GOT3 (cell line): ENCODE measurements at places on chromosomes 3 and 15.

- no peak for DNase-seq
These were observed 56.5 kb downstream of the RPLP1 start for GRCh38 chr15:69509131-69509530.

DNA sequence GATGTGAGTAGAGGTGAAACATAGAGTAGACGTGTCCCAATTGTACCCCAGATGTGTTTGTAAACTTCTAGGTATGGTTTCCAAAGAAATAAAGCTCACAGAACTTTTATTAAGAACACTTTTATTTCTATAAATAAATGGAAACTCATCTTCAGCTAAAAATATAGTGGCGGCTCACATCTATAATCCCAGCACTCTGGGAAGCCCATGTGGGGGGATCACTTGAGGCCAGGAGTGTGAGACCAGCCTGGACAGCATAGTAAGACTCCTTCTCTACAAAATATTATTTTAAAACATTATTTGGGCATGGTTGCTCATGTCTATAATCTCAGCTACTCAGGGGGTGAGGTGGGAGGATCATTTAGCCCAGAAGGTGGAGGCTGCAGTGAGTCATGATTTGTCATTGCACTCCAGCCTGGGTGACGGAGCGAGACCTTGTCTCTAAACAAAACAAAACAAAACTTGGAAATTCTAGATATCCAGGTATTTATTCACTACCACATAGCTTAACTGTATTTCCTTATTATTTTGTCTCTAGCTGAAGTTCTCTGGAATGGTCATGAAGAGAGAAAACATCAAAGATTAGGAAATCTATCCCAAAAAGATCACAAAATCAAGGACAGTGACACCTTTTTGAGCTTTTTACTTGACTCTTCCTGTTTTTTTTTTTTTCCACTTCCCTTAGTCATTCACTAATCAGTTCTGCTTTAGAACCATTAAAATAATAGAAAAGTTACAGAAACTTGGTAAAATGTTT is 258.1 kb downstream of the TIGIT start:
- no peak for DNase-seq

- no peak for DNase-seq
These were observed 505.8 kb downstream of the EPHA3 start for GRCh38 chr3:89613241-89613640.

- DNase-seq, result no peak
These were observed 135.8 kb downstream of the CHSY1 start for GRCh38 chr15:101115786-101116680.

- no peak for DNase-seq
These were observed 36.9 kb downstream of the RBPMS2 start for GRCh38 chr15:64738226-64739095.

DNA sequence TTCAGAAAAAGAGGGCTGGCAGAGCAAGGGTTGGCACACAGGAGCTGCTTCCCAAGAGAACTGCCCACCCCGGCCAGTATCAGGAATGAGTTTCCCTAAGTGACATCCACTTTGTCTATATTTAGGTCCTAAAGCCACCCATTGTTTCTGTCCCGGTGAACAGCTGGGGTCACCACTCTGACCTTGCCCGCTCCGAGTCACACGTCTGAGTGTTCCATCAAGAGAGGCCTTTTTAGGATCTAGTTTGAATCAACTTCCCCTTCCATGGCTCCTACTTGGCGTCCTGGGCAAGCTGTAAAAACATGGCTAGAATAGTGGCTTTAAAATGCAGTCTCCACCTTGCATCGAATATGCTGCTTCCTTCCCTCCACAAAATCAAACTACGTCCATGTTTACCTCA is 109.6 kb upstream of the ARHGEF3 start:
- DNase-seq, result no peak

DNA sequence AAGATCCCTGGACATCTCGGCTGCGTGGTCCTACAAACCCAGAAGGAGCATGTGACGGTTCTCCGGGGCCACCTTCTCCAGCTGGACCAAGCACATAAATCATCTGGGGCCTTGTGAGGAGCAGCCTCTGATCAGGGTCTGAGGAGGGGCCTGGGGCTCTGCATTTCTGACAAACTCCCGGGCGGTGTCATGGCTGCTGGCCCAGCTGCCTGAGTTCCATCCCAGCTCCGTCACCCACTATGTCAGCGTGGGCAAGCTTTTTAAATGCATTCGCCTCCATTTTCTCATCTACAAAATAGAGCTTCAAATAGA is 126.3 kb upstream of the MEF2A start:
- no peak for DNase-seq

DNA sequence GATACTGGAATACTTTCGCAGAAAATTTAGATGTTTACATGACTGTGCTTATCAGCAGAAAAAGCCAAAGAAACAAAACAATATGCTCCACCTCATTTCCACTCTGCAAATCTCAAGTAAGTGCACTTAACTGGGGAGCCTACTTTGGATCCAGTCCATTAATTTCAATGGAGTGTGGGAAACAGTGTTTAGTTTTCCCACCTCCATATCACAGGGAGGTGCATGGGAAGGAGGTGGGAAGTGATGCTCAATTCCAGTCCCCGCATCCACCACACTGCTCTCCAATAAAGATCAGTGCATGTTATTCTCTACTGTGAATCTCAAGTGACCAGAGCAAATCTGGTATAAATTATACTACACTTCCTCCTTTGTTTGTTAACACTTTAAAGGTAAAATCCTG is 2.9 kb downstream of the NEDD4 start:
- DNase-seq, result no peak

- DNase-seq, result no peak
These were observed 20.5 kb downstream of the B4GALT4 start for GRCh38 chr3:119220198-119220597.

- DNase-seq, result no peak
These were observed 107.6 kb upstream of the ZBTB20 start for GRCh38 chr3:115254492-115255196.

GRCh38 chr15:26095710-26096330 is 232.7 kb upstream of the ATP10A start:
- DNase-seq, result no peak

- no peak for DNase-seq
These were observed 635.8 kb downstream of the SQOR start for GRCh38 chr15:46270481-46271147.

DNA sequence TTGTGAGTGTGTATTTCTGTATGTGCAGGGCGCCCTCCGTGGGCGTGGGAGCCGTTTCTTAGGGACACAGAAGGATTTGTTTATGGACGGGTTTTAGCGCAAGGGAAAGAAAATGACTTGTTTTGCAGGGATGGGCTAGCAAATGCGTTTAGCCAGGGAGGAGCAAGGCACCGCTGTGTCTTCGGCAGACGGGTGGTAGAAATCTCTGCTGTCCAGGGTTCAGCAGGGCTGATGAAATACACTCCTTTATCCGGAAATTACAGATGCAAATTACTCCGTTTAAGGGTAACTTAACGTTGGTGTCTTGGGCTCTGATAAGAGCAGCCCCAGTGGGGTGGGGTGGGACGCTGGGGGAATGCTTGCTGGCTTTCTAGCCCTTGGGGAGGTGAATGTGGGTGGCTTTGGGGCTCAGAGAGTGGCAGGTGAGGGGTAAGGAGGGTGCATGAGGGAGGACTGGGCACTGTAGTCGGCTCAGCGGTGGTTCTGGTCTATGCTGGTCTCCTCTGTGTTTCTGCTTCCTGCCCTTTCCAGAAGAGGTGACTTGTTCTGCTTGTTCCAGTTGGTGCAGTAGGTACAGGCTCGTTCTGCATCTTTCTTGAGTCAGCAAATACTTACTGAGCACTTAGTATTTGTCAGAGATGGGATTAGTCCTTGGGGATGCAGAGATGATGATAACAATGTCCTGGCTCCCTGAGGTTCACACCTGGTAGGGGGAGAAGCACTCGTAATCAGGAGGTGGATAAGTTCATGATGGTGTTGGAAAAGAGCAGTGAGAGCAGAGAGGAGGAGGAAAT is 954 bp downstream of the SV2B start:
- no peak for DNase-seq

DNA sequence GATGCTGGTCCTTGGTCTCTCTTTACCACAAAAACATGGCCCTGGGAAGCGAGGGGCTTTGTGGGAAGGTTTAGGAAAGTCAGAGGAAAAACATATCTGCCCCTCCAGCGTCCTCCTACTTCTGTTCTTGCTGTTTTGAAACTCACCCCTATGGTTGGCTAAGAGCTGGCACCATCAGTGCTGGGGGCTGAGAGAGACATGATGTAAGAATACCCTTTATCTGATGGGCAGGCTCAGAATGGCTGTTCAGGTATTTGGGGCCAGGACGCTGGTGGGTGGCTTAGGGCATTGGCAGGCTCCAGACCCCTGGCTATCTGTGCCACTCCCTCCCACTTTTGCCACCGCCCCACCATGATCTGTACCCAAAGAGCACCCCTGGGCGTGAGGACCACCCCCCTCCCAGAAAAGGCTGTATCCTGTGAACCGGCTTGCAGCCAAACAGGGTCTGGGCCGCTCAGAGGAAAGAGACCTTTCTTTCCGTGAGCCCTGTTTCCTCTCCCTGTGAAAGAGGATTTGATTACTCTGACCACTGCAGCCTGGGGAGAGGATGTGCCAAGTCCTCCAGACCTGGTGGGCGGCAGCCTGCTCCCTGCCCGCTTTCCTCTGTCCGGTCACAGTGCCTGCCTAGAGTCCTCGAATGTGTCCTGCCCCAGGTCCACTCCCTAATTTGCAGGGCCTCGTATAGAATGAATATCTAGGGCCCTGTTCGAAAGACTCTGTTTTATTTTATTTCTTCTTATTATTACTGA is 61.3 kb upstream of the SLC6A6 start:
- DNase-seq, result no peak

DNA sequence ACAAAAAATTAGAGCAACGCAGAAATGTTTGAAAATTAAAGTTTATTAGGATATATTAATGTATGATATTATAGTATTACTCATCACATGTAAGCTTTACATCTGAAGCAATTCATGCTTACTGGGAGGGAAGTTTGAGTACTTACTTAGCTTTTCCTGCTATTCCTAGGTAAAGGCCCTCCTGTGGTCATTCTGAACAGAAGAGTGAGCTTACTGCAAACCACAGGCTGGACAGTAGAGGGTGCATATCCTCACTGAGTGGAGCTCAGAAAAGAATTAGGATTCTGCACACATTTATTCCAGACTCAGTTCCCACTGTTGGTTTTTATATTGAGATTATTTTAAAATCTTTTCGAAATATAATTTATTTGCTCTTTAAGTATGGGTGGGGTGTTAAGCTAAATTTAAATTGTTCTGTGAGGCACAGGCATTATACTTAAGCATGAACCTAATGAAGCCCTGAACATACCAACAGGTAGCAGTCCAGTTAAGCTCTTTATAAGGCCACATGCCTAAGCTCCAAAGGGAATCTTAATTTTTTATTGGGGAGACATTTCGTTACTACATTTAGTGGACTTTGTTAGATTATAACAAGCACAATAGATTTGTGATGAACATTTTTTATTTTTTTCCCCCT is 10.2 kb downstream of the MRPS22 start:
- DNase-seq, result no peak
